ENCODE measurements at places on chromosomes 2 and 18.

- DNase-seq: no peak
Measured at GRCh38 chr18:55501579-55501978, 86.4 kb downstream of the TCF4 start.

- peak; percentile 68 for DNase-seq
Measured at GRCh38 chr18:49858309-49859020, 45.1 kb upstream of the ACAA2 start.

DNA sequence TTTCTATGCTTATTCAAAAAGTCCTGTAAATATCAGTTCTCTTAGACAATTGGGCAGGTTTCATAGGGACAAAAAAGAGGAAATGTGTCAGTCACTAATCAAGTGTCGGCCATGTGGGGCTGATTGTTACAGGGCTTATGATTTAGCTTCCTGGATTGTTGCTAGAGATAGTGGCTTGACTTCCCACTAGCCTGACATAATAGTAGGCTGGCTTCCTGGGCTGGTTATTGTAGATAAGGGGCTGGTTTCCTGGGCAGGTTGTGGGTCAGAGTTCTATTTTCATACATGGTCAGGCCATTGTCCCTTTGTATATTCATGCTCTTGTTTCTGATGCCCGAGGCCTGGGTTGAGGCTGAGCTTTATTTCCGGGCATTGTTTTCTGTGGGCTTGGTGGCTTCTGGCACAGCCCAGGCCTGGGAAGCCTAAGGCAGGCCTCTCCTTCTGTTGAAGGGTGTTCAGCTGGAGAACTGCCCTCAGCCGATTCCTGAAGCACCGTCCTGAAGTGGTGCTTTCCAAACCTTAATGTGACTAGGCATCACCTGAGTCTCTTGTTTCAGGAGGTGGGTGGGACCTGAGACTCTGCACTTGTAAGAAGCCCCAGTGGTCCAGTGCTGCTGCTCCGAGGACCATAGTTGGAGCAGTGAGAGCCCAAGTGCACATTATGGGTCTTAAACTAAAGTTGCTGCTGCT is 37.0 kb downstream of the CD8B2 start:
- no peak for DNase-seq

DNA sequence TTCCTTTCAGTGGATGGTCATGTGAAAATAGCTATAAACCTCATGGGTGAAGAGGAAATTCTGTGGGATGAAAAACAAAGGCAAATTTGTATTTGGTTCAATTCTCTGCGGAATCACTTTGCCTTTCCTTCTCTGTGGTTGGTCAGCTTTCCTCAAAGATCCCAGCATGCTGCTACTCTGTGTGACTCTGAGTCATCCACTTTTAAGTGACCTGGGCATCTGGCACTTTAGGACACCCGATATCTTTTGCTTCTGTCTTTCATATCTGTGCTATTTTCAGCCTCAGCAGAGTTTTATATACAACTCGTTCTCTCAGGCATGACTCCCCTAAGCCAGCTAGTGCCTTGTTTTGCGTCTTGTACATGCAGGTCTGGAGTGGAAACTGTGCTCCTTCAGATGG is 217.0 kb upstream of the PIEZO2 start:
- no peak for DNase-seq

- DNase-seq: no peak
Measured at GRCh38 chr2:41475959-41476358, 571.9 kb upstream of the PKDCC start.

- DNase-seq: no peak
Measured at GRCh38 chr2:6692819-6693218, 172.9 kb downstream of the CMPK2 start.

DNA sequence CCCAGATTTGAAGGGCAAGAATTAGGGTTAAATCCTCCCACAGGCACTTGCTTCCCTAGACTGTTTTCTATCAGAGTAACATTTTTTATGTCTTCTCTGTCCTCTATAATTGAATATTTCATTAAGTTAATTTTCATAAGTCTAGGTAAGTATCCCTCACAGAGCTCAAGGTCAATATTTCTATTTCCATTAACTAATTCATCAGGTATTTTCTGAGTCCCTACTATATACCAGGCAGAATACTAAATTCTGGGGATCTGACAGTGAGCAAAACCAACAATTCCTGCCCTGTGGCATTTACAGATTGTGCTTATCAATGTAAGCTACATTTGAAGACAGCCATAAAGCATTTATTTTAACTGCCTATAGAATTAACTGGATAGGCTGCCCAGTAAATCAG is 86.4 kb upstream of the RBBP8 start:
- DNase-seq: no peak

DNA sequence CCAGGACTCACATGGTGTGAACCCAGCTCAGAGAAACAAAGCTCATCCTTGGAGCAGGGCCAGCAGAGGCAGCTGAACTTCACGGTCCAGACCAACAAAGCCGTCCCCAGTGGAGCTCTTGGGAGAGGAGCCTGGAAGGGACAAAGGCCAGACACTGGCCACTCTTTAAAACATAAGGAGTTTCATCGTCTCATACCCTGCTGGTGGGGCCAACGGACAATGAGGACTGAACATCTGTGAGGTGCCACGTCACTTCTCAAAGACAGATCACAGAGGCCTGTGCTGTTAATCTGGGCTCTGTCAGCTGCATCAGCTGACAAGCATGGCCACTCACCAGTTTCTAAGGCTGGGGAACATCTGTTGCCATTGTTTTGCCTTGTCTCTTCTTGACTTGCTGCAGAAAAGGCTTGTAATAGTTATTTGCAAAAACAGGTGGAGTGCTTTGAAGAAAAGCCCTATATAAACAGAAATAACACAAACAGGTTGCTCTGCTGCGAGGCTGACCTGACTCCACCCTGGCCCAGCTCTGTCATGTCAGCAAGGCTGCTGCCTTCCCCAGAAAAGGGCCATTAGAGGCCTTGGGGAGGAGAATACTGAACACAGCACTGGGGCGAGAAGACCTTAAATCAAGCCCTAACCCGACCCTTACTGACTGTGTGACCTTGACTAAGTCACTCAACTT is 68.1 kb upstream of the DAPL1 start:
- no peak for DNase-seq

- DNase-seq: no peak
Measured at GRCh38 chr18:3040881-3041280, 27.9 kb upstream of the LPIN2 start.
